T-cell (primary cell): ENCODE measurements at places on chromosomes 16 and 17. TPM values are rescaled to one million over a fixed set of nuclear protein-coding genes. Genes with fewer than 3 reads are reported as not detected.

DNA sequence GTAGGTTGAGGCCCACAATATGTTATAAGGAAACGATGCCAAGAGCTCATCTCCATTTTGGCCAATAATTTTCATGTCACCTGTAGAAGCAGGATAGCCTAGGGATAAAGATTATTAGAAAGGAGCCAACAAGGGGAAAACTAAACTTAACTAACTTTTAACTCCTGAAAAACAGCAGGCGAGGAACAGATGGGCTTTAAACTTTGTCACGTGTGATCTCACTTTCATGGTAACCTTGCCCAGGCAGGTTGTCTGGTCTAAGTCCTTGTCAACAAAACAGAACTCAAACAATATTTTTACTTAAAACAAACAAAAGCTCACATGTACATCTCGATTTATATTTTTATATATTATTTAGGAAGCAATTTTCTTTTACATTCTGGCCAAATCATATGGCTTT is 1672.0 kb downstream of the TP53TG3F start:
- H3K27ac ChIP-seq = no peak overlapping the region
- no peaks in the 10 kb centered on the region for H3K27me3 ChIP-seq
- no peaks in the 10 kb centered on the region for H3K36me3 ChIP-seq
- no peaks in the 10 kb centered on the region for H3K4me1 ChIP-seq

DNA sequence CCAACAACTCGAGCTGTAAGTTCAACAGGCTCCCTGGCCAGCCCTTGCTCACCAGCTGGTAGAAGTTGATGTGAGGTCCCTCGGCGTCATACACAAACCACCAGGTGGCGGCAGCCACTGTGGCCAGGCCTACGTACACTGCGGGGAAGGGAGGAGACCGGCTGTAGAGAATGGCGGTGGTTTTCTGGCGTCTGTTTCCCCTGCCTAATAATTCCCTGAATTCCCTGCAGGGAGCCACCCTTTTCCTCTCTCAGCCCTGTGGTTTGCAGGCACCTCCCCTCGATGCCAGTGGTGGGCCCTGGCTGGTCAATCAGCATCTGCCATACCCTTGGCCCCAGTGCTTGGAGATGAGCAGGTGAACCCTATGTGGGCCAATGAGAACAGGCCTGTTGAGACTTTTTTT is 18.9 kb upstream of the P2RX1 start:
- H3K4me1 ChIP-seq = no peaks in the 10 kb centered on the region
- DNase-seq = no peak
- H3K27me3 ChIP-seq = no peaks in the 10 kb centered on the region
- H3K4me3 ChIP-seq = no peak overlapping the region

Gene CRLF3
- 76.8 TPM for total RNA-seq

GRCh38 chr16:52078716-52079655 is 468.0 kb downstream of the TOX3 start:
- H3K27ac ChIP-seq = no peak overlapping the region
- H3K36me3 ChIP-seq = no peaks in the 10 kb centered on the region
- H3K4me3 ChIP-seq = no peak overlapping the region
- H3K27me3 ChIP-seq = no peaks in the 10 kb centered on the region

DNA sequence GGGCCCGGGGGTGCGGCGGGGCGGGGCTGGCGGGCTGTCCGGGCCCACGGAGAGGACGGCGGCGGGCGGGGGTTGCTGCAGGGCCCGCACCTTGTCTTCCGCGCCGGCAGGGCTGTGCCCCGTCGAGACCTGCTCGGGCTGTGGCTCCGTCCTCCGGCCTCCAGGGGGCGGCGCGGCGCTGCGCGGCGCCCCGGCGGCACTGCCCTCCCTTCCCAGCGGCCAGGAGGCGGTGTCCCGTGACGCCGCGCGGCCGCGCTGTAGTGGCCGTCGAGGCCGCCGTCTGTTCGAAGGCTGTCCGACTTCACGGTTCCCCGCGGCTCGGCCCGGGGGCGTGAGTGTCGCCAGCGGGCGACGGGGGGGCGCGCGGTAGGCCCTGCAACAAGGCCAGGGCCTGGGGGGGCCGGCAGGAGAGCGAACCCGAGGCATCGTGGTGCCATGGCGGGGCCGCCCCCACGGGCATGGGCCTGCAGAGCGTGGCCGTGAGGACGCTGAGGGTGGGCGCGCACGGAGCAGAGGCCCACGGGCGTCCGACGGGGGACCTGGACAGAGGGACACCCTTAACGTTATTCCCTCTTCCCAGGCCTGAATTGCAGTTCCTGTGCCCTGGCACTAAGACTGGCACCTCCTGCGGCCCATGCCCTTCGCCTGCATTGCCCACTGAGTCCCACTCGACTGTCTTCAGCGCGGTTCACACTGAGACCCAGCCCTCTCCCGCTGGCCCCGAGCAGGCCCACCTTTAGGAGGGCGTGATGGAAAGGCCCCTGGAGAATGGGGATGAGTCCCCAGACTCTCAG is at the start of gene PLEKHG4:
Gene PLEKHG4, plus strand, starts transcription at position 237 of the 794 bp plus-strand sequence. Its CDS starts 513 bp downstream, at position 750.
- H3K4me3 ChIP-seq = peak within 1 kb of the TSS; percentile 89
- H3K36me3 ChIP-seq = peaks cover 20% of the 10 kb centered on the region
- peak; percentile 66 for DNase-seq
- peak within 1 kb of the TSS; percentile 52 for H3K27ac ChIP-seq

Gene MYOCD
- not detected for total RNA-seq
